ENCODE measurements at places on chromosomes 4 and X. TPM values are rescaled to one million over a fixed set of nuclear protein-coding genes. Genes with fewer than 3 reads are reported as not detected.
A peak's percentile ranks its signal among the peaks of the same experiment; 100 is the strongest.

- DNase-seq = no peak
- no peaks in the 10 kb centered on the region for H3K27me3 ChIP-seq
Observed at GRCh38 chr4:159235779-159236368, 133.0 kb downstream of the RAPGEF2 start.

RAB39B gene
- total RNA-seq = 2.0 TPM

DNA sequence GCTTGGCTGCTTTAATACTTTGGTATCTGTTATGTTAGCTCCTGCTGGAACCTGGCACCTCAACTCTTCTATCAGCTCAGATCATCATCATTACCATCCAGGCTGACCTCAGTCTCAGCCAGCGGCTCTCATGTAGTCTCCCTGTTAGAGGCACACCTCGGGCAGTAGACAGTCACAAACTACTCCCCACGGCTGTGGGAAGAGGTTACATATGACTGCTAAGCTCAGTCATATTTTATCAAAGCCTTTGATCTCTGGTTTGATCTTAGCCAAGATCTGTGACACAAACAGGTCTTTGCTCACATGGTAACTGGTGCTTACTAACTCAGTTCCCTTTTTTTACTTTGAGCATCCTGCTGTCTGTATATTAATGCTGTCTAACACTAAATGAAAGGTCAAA, 384.9 kb downstream of the CENPC start:
- no peaks in the 10 kb centered on the region for H3K4me1 ChIP-seq
- H3K36me3 ChIP-seq = no peaks in the 10 kb centered on the region
- H3K27me3 ChIP-seq = no peaks in the 10 kb centered on the region

DNA sequence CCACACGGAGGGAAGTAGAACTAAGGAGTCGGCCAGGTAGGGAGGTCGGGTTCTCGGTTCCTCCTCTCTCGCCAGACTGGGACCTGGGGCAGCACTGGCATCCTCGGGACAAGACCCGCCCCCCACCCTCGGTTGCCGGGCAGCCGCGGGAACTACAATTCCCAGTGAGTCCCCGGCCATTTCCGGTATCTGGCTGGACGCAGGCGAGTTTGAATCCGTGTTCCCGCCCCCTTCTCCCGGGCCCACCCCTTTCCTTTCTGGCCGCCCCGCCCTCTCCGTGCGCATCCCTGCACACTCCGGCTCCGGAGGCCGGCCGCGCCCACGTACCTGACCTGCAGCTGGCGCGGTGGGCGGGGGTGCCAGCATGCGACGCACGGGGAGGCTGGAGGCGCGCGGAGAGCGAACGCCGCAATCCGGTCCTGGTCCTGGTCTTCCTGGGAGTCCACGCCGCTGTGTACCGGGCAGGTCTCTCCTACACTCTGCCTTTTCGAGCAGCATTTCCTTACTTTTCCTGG, 10.2 kb upstream of the DLG3 start:
- peak overlapping the region; percentile 80 for H3K27ac ChIP-seq
- no peaks in the 10 kb centered on the region for H3K27me3 ChIP-seq
- no peaks in the 10 kb centered on the region for H3K36me3 ChIP-seq
- peak overlapping the region; percentile 75 for H3K4me3 ChIP-seq
- peaks cover 7% of the 10 kb centered on the region for H3K4me1 ChIP-seq

GRCh38 chr4:147011411-147011810, 65.7 kb upstream of the TTC29 start:
- H3K27ac ChIP-seq = no peak overlapping the region
- no peaks in the 10 kb centered on the region for H3K27me3 ChIP-seq
- no peak overlapping the region for H3K4me3 ChIP-seq
- H3K36me3 ChIP-seq = no peaks in the 10 kb centered on the region
